ENCODE measurements at places on chromosomes 7 and 10. TPM values are rescaled to one million over a fixed set of nuclear protein-coding genes. Genes with fewer than 3 reads are reported as not detected.

GRCh38 chr7:221978-222715 is 29.8 kb downstream of the FAM20C start:
- DNase-seq: peak; percentile 65

DNA sequence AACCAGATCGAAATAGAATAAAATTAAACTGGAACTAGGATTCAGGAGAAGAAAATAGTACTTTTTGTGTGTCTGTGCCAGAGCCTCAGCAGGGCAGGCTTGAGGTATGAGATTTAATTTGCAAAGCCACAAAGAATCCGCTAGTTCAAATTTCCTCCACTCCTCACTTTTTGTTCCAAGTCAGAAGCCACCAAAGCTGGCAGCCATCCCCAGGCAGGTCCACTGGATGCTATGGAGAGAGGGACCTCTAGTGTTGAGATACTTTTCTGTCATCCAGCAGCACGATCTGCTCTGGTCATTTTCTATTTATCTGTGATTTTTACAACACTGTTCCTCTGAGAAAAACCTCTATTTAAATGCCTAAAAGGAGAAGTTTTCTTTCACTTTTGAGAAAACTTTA is 147.9 kb upstream of the FRMD4A start:
- DNase-seq: peak; percentile 71

DNA sequence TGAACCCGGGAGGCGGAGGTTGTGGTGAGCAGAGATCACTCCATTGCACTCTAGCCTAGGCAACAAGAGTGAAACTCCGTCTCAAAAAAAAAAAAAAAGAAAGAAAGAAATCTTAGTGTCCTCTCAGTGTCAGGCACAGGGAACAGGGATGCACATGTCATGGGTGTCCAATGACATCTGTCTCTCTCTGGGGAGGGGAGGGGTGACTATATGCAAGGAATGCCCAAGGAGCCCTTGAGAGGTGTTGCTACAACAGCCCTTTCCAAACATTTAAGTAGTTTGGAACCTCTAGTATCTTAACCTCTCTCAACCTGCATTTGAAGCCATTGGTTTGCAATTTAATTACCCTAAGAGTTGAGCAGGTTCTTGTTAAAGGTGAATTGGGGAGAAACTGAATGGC is 28.9 kb downstream of the PDLIM1 start:
- no peak for DNase-seq

The POU6F2 gene
- 0.90 TPM for total RNA-seq

GRCh38 chr10:285216-285615 is 150.0 kb downstream of the ZMYND11 start:
- DNase-seq: no peak

The CDC14C gene
- 0.07 TPM for total RNA-seq

DNA sequence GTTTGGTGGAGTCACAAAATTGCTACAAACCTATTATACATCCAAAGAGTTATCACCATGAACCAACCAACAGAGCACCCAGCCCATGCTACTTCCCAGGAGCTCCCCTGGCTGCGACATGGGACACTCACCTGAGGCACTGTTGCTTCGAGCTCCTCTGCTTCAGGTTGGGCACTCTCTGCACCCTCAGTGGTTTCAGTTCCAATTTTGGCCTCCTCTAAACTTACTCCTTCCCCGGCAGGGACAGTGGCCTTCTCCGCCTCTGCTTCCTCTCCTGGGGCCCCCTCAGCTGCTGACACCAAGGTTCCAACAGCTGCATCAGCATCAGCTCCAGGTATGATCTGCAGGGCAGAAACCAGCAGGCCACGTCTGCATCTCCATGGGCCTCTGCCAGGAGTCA is 120.4 kb upstream of the TARP start:
- no peak for DNase-seq

The IFIT1 gene
- total RNA-seq: 4.0 TPM

The GHRHR gene
- 2.7 TPM for total RNA-seq

DNA sequence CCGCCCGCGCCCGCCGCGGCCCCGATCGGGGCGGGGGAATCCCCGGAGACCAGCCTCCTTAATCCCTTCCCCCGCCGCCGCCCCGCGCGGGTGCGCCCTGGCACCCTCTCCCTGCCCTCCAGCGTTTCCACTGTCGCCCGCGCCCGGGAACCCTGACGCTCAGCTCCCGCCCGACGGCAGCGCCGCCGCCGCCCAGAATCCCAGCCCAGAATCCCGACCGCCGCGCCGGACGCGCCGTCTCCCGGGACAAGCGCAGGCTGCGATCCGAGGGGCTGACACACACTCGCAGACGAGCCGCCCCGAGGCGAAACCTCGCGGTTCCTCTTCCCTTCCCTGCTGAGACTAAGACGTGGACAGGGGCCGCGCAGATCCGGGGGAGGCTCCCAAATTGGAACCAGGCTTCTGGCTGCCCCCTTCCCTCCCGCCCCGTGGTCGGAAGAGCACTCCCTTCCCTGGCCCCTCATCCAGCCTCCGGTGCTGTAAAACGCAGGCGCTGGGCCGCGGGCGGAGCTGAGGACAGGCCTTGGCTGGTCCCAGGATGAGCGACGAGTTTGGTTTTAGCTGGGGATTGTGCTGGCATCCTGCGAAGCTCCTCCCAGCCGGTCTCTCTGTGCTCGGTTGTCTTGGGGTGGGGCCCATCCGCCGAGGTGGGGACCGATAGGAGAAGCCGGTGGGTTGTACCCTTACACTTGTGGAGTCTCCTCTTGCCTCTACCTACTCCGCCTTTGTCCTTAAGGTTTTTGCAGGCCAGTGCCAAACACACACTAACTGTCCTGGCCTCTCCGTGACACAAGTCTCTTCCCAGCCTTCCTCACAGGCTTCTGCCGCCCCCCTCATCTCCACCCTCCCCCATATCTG is 1.1 kb downstream of the MARVELD1 start:
- DNase-seq: peak; percentile 87

DNA sequence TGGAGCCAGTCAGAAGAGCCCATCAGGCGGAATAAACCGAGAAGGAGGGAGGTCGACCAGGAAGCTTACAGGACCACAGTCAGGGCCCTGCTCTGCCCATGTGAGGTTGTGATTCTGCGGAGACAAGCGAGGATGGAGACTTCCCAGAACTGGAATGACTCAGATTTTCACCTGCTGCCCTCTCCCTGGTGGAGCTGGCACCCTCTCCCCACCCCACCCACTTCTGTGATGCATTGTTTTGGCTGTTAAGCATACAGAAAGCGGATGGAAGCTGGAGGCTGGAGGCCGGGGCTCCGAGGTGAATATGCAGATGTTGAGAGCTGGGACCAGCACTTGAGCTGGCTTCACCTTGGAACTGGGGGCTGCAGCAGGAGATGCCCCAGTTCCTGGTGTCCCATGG is 57.4 kb downstream of the NPTX2 start:
- no peak for DNase-seq

The STOX1 gene
- total RNA-seq: 2.4 TPM

DNA sequence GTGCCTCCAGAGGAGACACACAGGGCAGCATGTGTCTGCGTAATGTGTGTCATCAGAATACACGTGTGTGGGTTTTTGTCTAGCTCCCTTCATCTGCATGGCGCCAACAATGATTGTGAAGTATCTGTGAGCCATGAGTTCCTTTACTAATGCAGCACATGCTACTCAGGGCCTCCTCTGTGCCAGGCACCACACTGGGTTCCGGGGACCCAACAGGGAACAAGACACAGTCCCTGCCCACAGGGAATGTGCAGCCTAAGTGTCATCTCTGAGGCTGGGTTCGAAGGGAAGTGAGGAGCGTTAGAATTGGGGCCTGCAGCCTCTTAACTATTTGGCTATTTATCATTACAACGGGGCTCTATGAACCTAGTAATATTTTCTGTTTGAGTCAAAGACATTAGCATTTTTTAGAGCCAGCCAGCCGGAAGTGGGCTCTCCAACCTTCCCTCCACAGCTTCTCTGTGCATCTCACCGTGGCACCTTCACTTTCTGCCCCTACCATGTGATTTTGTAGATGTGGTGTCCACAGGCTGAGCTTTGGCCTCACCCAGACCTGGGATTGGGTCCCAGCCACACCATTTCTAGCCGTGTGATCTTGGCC is 43.9 kb upstream of the SRGN start:
- no peak for DNase-seq

- peak; percentile 40 for DNase-seq
Observed at GRCh38 chr7:105309235-105310169, 79.2 kb downstream of the SRPK2 start.

The LRRC17 gene
- total RNA-seq: 1.0 TPM

- peak; percentile 73 for DNase-seq
Observed at GRCh38 chr10:122911889-122912484, 1.6 kb downstream of the FAM24A start.

GRCh38 chr7:112990624-112991023 is 96.0 kb downstream of the GPR85 start:
- no peak for DNase-seq

The CYP2C18 gene
- total RNA-seq: not detected

The ANXA11 gene
- 67.3 TPM for total RNA-seq

DNA sequence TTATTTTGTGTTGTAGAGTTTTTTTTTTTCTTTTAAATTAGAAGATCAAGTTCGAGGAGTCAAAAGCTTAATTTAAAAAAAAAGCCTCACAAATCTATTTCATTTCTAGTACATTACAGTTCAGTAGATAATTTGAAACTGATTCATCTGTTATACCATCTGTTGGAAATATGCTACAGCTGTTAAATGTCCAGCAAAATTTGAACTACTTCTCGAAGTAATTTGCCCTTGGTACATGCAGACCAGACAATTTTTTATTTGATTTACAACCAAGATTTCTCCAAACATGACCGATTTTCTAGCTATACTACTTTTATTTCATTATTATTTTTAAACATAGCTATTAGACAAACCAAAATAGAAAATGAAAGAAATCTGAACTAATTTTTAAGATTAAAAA is 647.9 kb downstream of the CNTNAP2 start:
- DNase-seq: no peak

DNA sequence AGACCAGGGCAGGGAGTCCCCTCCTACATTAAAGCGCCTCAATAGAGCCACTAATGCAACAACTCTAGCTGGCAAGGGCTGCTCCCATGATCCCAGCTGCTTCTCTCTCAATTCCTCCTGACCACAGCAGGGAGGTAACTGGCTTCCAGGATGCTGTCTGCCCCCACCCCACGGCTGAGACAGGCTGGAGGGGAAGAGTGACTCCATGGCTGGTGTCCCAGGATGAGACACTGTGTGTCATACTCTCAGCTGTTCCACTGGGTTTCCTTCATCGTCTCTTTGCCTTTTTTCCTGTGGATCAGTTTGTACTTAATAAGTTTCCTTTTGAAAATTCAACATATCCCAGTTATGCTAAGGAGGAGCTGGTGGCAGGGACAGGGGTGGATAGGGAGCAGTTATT is 27.7 kb upstream of the MYH16 start:
- no peak for DNase-seq

DNA sequence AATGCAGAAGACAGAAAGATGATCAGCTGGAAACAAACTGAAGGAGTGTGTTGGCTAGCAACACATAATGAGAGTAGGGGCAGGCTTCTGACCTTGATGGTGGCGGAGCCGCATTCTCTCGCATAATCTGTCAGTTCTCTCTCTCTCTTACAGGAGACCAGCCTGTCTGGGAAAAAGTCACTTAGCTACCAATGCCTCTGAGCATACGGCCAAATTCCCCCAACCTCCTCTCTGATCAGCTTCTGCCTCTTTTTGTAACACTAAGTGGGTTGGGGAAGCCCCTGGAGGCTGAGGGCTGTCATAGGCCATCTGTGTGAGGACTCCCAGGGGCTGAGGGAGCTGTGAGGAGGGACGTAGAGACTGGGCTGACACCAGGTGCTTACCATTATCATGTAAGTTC is 104.6 kb downstream of the HIPK2 start:
- peak; percentile 69 for DNase-seq

GRCh38 chr7:155299535-155300202 is 2.0 kb downstream of the INSIG1 start:
- DNase-seq: no peak

DNA sequence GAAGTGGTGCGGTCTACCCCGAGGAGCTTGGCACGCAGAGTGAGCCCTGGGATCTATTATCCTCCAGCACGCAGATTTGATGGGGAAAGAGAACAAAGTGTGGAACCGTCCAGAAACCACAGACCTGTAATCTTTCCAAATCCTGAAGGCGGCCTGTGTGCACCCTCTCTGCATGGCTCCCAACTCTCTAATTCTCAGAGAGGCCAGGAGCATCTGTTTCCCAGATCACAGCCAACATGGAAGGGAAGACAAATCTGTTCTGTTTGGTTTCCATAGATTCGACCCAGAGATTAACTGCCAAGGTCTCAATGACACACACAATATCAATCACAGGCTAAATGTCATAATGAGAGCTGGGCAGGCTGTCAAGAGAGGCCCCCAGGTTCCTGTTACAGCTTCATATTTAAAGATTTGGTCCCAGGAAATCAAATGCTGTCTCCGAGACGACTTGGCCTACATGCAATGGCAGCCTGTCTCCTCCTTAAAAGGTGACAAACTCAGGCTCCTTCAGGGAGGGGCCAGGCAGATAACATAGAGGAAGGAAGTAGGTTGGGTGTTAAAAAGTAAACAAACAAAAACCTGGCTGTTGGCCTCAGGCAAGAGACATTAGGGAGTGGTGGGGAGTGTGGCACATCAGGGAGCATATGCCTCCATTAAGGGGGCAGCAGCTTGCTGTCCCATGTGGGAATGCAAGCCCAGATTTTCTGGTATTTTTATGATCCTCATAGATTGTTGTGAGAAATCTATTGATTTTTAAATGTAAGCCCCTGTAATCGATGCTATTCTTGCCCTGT is 48.8 kb upstream of the SAMD8 start:
- no peak for DNase-seq

GRCh38 chr7:126657599-126658358 is 595.0 kb downstream of the GRM8 start:
- no peak for DNase-seq

GRCh38 chr7:105853931-105854419 is 22.4 kb downstream of the ATXN7L1 start:
- no peak for DNase-seq

DNA sequence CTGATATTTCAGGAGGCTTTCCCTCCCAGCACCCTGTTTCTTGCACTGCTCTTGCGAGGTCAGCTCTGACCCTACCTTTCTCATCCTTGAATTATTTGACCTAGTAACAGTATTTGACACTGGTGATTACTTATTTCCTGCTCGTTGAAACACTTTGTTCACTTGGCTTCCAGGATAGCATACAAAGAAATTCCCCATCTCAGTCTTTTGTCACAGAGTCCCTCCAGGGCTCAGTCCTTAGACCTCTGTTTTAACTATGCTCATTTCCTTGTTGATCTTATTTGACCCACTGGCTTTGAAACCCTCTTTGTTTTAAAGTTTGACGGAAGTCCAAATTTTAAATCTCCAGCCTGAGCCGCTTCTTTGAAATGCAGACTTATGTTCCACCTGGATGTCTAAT is 29.9 kb downstream of the BMPR1A start:
- DNase-seq: no peak

DNA sequence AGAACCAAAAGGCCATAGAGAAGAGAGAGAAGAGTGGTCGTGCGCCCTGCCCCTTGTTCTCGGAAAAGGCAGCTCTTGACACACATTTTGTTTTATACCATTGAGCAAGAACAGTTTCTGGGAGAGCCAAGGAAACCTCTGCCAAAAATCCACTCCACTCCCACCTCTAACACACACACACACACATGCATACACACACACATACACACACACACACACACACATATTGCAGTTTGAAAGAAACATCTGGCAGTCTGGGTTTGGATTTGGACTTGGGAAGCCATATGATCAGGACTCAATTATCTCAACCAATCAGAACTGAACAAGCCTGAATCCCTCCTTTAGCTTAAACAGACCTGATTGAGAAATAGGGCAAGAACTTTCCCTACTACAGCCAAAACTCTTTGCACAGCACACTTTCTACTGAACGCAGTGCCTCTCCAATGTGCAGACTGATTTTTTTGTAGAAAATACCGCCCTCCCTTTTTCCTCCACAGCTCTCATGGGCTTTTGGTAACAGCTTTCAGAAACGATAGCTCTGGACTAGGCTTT is 484.0 kb upstream of the ZWINT start:
- DNase-seq: no peak

- no peak for DNase-seq
Observed at GRCh38 chr10:62616885-62617590, 187.5 kb upstream of the ADO start.

Measured in H7 (cell line).